Left ventricle myocardium inferior (tissue), 1 donor: ENCODE measurements at places on chromosomes 5 and 9. TPM values are rescaled to one million over a fixed set of nuclear protein-coding genes. Genes with fewer than 3 reads are reported as not detected.
A peak's percentile ranks its signal among the peaks of the same experiment; 100 is the strongest.

- DNase-seq = peak; percentile 84
- no peaks in the 10 kb centered on the region for H3K36me3 ChIP-seq
- peak within 1 kb of the TSS; percentile 87 for H3K4me3 ChIP-seq
These were observed at the start of gene LHFPL2 for GRCh38 chr5:78648359-78649210. Gene LHFPL2 (minus strand): TSS chr5:78648772. CDS start chr5:78510213, 138,559 bp downstream.

GMCL2 gene
- not detected for total RNA-seq

KIAA1191 gene
- total RNA-seq = 91.6 TPM

DNA sequence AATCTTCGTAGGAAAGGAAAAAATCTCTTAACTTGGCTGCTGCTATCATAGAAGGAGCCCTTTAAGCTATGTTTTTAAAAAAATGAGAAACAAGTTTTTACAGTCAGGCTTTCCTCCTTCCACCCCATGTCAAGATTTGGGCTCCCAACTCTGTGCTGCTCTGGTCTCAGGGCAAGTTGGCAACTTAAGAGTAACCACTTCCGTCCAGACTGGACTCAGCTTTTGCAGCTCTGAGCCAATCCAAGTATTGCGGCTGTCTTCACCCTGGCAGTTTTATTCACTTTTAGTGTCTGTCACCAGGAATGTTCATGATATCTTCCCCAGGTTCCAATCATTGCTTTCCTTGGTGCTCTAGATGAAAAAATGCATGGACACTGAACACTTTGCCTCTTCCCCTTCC lies 115.9 kb upstream of the GAS1 start:
- no peaks in the 10 kb centered on the region for H3K36me3 ChIP-seq
- peak overlapping the region; percentile 33 for H3K27ac ChIP-seq
- H3K27me3 ChIP-seq = peaks cover 6% of the 10 kb centered on the region
- peaks cover 3% of the 10 kb centered on the region for H3K4me1 ChIP-seq

OR13D1 gene
- not detected for total RNA-seq

OR1J2 gene
- total RNA-seq = not detected

GRCh38 chr9:79685577-79685976 lies 113.8 kb downstream of the TLE4 start:
- no peaks in the 10 kb centered on the region for H3K36me3 ChIP-seq
- DNase-seq = no peak
- H3K27me3 ChIP-seq = no peaks in the 10 kb centered on the region
- H3K4me3 ChIP-seq = no peak overlapping the region

ORM1 gene
- not detected for total RNA-seq

DNA sequence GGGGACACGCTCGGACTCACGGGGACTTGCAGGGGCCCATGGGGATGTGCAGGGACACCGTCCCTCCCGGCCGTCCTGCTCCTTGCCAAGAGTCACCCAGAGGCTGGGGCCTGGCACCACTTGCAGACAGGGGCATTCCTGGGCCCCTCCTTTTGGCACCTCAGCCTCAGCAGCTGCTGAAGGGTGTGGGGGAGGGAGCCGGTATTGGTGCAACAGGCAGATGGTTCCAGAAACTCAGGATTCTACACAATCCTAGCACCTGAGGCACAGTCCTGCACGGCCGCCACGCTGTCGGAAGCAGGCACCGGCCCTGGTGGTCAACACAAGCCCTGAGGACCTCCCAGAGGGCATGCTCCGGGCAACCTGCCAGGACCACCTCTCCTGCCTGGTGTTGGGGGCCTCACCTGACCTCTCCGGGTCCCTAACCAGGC lies 19.3 kb upstream of the SLC12A7 start:
- no peaks in the 10 kb centered on the region for H3K36me3 ChIP-seq
- peak overlapping the region; percentile 38 for H3K27ac ChIP-seq
- no peak for DNase-seq
- H3K4me3 ChIP-seq = no peak overlapping the region

DNA sequence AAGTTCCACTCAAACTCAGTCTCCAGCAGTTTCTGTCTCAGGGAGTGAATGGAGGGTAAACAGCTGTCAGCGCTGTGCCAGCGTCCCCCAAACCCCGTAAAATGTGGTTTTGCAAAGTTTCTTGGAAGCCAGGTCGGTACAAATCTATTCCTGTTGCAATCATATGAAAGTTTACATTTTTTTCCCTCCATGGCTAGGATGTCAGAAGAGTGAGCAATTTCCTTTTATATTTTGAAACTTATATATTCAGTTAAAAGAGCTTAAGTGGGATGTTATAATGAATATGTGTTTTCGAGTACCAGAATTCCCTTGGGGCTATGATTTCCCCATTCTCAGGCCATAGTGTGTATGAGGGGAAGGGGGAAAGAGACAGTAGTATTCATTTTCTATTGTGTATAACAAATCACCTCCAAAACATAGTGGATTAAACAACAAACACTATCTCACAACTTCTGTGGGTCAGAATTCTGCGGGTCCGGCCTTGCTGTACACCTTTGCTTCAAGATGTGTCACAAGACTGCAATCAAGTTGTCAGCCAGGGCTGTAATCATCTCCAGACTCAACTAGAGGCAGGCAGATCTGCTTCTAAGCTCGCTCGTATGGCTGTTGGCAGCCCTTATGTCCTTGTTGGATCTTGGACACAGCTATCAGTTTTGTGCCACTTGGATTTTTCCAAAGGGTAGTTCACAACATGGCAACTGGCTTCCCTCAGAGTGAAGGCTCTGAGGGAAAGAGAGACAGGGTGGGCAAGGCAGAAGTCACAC lies 107.4 kb downstream of the SNX18 start:
- H3K4me1 ChIP-seq = no peaks in the 10 kb centered on the region
- no peaks in the 10 kb centered on the region for H3K36me3 ChIP-seq
- DNase-seq = no peak
- no peaks in the 10 kb centered on the region for H3K27me3 ChIP-seq
- no peak overlapping the region for H3K27ac ChIP-seq

PLAC8L1 gene
- total RNA-seq = 0.49 TPM

- H3K36me3 ChIP-seq = no peaks in the 10 kb centered on the region
- no peak for DNase-seq
- no peak overlapping the region for H3K4me3 ChIP-seq
- H3K27ac ChIP-seq = no peak overlapping the region
- H3K4me1 ChIP-seq = peaks cover 12% of the 10 kb centered on the region
These were observed 75.2 kb upstream of the SSBP2 start for GRCh38 chr5:81826128-81826527.

GRCh38 chr9:6471231-6471850 lies 58.3 kb downstream of the UHRF2 start:
- no peak for DNase-seq
- H3K4me3 ChIP-seq = no peak overlapping the region
- no peaks in the 10 kb centered on the region for H3K27me3 ChIP-seq
- no peak overlapping the region for H3K27ac ChIP-seq

- peaks cover 43% of the 10 kb centered on the region for H3K4me1 ChIP-seq
- no peaks in the 10 kb centered on the region for H3K27me3 ChIP-seq
- DNase-seq = no peak
- no peak overlapping the region for H3K4me3 ChIP-seq
- peak overlapping the region; percentile 92 for H3K27ac ChIP-seq
These were observed 211.9 kb upstream of the PAPPA start for GRCh38 chr9:115941561-115942315.

PCDHGB1 gene
- 5.7 TPM for total RNA-seq

DNA sequence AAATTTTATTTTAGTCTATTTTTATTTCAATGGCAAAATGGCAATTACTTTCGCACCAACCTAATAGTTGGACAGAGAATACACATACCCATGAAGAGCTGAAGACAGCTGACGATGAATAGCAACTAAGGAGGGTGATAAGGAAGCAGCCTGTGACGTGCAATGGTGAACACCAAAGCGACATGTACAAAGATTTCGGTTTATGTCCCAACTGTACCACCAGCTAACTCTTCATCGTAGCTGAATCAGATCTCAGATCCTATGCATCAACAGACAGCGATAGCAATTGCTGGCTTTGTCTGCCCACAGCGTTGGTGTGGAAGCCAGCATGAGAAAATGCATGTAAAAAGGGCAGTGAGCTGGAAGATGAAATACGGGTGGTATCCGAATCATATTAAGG lies 130.6 kb upstream of the ANKH start:
- DNase-seq = no peak
- no peak overlapping the region for H3K4me3 ChIP-seq

- DNase-seq = no peak
- no peak overlapping the region for H3K27ac ChIP-seq
- no peaks in the 10 kb centered on the region for H3K36me3 ChIP-seq
- no peaks in the 10 kb centered on the region for H3K4me1 ChIP-seq
- H3K4me3 ChIP-seq = no peak overlapping the region
These were observed 371.2 kb downstream of the PDE4D start for GRCh38 chr5:59522201-59522831.

- H3K4me1 ChIP-seq = no peaks in the 10 kb centered on the region
- no peaks in the 10 kb centered on the region for H3K36me3 ChIP-seq
- peaks cover 93% of the 10 kb centered on the region for H3K27me3 ChIP-seq
- no peak overlapping the region for H3K4me3 ChIP-seq
- no peak overlapping the region for H3K27ac ChIP-seq
These were observed 11.8 kb upstream of the SLC9A3 start for GRCh38 chr5:535846-536698.

- peak overlapping the region; percentile 89 for H3K27ac ChIP-seq
- H3K4me3 ChIP-seq = no peak overlapping the region
- peaks cover 58% of the 10 kb centered on the region for H3K4me1 ChIP-seq
- peaks cover 40% of the 10 kb centered on the region for H3K36me3 ChIP-seq
- no peaks in the 10 kb centered on the region for H3K27me3 ChIP-seq
These were observed 27.2 kb downstream of the TMEM245 start for GRCh38 chr9:109092587-109092986.

GRCh38 chr9:89837162-89837933 lies 232.5 kb downstream of the GADD45G start:
- H3K27me3 ChIP-seq = no peaks in the 10 kb centered on the region
- H3K36me3 ChIP-seq = no peaks in the 10 kb centered on the region
- H3K4me3 ChIP-seq = no peak overlapping the region
- H3K4me1 ChIP-seq = peaks cover 17% of the 10 kb centered on the region

NTNG2 gene
- 1.9 TPM for total RNA-seq

GRCh38 chr5:25414742-25415141 lies 770.0 kb upstream of the CDH10 start:
- H3K27me3 ChIP-seq = no peaks in the 10 kb centered on the region
- no peak for DNase-seq
- no peaks in the 10 kb centered on the region for H3K36me3 ChIP-seq
- no peak overlapping the region for H3K27ac ChIP-seq
- H3K4me1 ChIP-seq = no peaks in the 10 kb centered on the region
- H3K4me3 ChIP-seq = no peak overlapping the region

DNA sequence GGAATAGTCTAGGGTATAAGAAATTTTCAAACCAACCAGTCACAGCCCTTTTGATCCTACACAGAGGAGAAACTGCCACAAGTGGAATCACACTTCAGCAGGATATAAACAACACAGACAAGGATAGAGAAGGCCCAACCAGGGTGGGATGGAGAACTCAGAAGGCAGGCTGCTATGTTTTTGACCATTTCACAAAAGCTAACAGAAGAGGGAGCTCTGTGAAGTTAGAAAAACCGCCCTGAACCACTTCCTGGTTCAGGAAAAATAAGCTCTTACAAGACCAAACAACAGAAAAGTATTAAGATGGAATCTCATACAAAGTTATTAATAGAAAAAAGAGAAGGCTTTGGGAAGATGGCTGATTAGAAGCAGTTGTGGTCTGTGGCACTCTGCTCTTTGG lies 960 bp upstream of the IFNB1 start:
- H3K27me3 ChIP-seq = no peaks in the 10 kb centered on the region
- H3K4me1 ChIP-seq = peaks cover 22% of the 10 kb centered on the region
- no peak for DNase-seq
- H3K36me3 ChIP-seq = no peaks in the 10 kb centered on the region

DNA sequence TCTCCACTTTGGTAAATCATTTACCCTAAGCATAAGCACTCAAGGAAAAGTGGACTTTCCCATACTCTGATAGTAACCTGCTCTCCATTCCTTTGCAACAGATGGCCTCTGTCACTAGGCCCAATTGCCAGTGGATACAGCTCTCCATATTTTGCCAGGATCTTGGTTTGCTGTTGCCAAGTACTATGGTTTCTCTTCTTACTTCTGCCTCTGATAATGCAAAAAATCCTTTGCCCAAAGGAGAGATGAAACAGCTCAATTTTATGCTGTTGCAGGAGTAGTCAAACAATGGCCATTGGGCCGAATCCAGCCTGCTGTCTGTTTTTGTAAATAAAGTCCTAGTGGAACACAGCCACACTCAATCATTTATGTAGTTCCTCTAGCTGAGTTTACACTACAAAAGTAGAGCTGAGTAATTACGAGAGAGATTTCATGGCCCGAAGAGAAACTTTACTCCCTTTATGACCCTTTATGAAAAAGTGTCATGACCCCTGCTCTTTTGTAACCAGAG lies 92.5 kb downstream of the HTR4 start:
- no peak for DNase-seq
- H3K27ac ChIP-seq = no peak overlapping the region
- no peaks in the 10 kb centered on the region for H3K36me3 ChIP-seq
- peaks cover 8% of the 10 kb centered on the region for H3K4me1 ChIP-seq
- no peaks in the 10 kb centered on the region for H3K27me3 ChIP-seq

FOXD4 gene
- 0.11 TPM for total RNA-seq

DNA sequence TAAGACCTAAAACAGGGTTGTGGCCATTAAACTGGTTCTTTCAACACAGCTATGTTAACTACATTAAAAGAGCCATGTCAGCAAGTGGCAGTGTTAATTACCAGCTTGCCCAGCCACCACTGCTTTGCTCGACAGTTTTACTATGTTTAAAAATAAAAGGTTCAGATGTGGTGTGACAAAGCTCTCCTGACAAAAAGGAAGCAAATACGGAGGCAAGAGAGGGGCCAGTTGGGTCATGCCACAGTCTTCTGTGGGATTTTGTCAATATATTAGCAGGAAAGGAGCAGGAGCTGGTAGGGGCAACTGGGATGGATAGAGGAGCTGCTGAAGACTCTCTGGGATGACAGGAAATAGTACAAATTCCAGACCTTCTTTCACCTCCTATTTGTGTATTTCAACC lies 113.5 kb upstream of the PCA3 start:
- peaks cover 24% of the 10 kb centered on the region for H3K4me1 ChIP-seq
- no peaks in the 10 kb centered on the region for H3K36me3 ChIP-seq
- DNase-seq = no peak
- H3K4me3 ChIP-seq = peak overlapping the region; percentile 48

GRCh38 chr5:128264564-128265360 lies 181.2 kb downstream of the SLC12A2 start:
- peak overlapping the region; percentile 50 for H3K27ac ChIP-seq
- peaks cover 19% of the 10 kb centered on the region for H3K36me3 ChIP-seq
- DNase-seq = no peak
- no peaks in the 10 kb centered on the region for H3K27me3 ChIP-seq
- H3K4me1 ChIP-seq = peaks cover 30% of the 10 kb centered on the region

GRCh38 chr9:126125177-126125576 lies 201.5 kb upstream of the MVB12B start:
- no peak overlapping the region for H3K27ac ChIP-seq
- no peak for DNase-seq
- H3K36me3 ChIP-seq = no peaks in the 10 kb centered on the region

- peaks cover 37% of the 10 kb centered on the region for H3K4me1 ChIP-seq
- no peak for DNase-seq
- H3K4me3 ChIP-seq = no peak overlapping the region
- no peaks in the 10 kb centered on the region for H3K36me3 ChIP-seq
- H3K27ac ChIP-seq = no peak overlapping the region
These were observed 15.5 kb upstream of the MEGF9 start for GRCh38 chr9:120729791-120730241.

TOR4A gene
- total RNA-seq = 16.3 TPM

RFX3 gene
- 3.8 TPM for total RNA-seq
